Calu3 (cell line): ENCODE measurements at places on chromosomes 11 and 22. TPM values are rescaled to one million over a fixed set of nuclear protein-coding genes. Genes with fewer than 3 reads are reported as not detected.

- peaks cover 14% of the 10 kb centered on the region for H3K4me1 ChIP-seq
- H3K36me3 ChIP-seq, result no peaks in the 10 kb centered on the region
- H3K27ac ChIP-seq, result no peak overlapping the region
- H3K27me3 ChIP-seq, result peaks cover 27% of the 10 kb centered on the region
These were observed 35.5 kb upstream of the OLFML1 start for GRCh38 chr11:7449841-7450214.

Gene ARHGAP32
- 40.1 and 46.0 TPM in 2 replicates for total RNA-seq

Gene SEC14L6
- 0.26 and 0.47 TPM in 2 replicates for total RNA-seq

Gene CBX6
- 140 and 152 TPM in 2 replicates for total RNA-seq

Gene TRIM6
- total RNA-seq, result 0.80 and 2.8 TPM in 2 replicates

GRCh38 chr11:119676461-119677020, 52.5 kb downstream of the NECTIN1 start:
- no peak overlapping the region for H3K27ac ChIP-seq
- no peak for DNase-seq

DNA sequence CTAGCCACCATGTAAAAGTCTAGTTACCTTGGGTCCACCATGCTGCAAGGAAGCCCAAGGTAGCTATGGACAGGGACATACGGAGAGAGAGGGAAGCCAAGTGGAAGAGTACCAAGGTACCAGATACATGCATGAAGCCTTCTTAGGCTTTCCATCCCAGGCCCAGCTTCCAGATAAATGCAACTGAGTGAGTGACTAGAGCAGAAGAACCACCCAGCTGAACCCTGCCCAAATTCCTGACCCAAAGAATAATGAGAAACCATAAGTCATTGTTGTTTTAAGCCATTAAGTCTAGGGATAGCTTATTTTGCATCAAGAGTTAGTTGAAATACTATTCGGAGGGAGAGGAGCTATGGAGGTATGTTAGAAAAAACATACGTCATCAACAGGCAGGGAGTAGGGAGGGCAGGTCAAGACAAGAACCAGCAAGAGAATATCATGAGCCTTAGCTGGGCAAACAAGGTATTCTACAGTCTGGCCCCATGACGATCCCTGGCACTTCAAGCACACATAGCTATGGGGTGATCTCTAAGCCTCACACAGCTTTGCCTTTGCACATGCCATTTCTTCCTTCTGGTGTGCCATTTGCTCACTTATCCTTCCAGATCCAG, 36.5 kb upstream of the APLNR start:
- DNase-seq, result no peak
- no peaks in the 10 kb centered on the region for H3K27me3 ChIP-seq
- peaks cover 31% of the 10 kb centered on the region for H3K4me1 ChIP-seq
- H3K27ac ChIP-seq, result no peak overlapping the region
- peaks cover 11% of the 10 kb centered on the region for H3K36me3 ChIP-seq

DNA sequence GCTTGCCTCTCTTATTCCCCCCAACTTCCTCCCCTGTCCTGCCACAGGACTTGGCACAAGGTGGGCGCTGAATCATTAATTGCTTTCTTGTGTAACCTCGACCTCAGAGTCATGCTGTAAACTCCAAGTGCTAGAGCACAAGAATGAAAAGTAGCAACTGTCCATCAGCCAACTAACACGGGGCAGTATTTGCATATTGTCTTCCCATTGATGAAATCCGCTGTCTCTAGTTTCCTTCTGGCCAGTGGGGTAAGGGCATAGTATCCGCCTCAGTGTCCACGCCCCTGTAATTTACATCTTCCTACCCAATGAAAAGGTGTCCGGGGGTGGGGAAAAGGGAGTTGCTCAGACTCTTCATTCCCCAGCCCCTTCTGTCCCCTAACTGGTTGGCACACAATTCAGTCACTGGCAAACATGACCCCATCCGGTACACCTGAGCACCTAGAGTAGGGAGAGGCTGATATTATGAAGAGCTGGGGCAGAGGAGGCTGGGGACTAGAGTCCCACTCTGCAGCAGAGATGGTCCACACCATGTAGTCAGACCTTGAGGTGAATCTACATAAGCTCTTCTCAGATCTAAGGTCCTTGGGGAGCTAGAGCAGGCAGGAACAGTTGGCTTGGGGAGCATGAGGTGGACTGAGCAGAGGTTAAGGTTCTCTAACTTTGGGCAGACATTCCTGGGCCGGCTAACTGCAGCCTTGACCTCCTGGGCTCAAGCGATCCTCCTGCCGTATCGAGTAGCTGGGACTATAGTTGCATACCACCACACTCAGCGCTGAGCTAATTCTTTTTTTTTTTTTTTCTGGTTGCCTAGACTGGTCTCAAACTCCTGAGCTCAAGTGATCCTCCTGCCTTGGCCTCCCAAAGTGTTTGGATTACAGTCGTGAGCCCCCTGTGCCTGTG, 6.8 kb upstream of the GGA1 start:
- H3K4me1 ChIP-seq, result peaks cover 42% of the 10 kb centered on the region
- H3K27ac ChIP-seq, result peak overlapping the region; percentile 97
- peak; percentile 88 for DNase-seq
- H3K36me3 ChIP-seq, result peaks cover 16% of the 10 kb centered on the region

GRCh38 chr22:17897858-17898257, 123.6 kb upstream of the BID start:
- H3K4me1 ChIP-seq, result no peaks in the 10 kb centered on the region
- no peak for DNase-seq
- H3K27me3 ChIP-seq, result no peaks in the 10 kb centered on the region
- H3K4me3 ChIP-seq, result no peak overlapping the region
- H3K27ac ChIP-seq, result no peak overlapping the region

DNA sequence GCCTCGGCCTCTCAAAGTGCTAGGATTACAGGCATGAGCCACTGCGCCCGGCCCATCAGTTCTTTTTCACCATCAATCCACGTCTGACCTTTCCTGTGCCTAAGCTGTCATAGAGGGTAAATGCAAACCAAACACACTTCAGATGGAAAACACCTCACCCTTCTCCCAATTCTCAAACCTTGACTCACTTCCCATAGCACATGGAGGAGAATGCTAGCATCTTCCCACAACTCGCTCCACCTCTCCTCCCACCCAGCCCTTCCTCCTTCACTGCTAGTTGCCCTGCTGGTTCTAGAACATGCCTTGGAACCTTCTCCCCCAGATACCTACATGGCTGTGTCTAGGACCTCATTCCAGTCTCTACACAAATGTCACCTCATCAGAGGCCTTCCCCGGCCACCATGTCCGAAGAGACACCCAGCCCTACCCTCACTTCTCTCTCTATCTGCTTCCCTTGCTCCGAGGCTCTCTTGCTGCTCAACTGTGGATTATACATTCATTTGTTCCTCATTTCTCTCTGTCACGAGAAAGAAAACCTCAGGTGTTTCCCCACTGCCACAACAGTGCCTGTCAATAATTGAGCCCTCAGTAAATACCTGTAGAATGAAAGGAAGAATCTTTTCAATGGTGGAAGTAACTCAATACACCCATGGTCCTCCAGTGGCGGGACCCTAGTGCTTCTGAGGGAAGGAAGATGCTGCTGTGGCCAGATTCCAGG, 21.3 kb upstream of the NCF4 start:
- peaks cover 73% of the 10 kb centered on the region for H3K27me3 ChIP-seq
- no peaks in the 10 kb centered on the region for H3K36me3 ChIP-seq
- peaks cover 8% of the 10 kb centered on the region for H3K4me1 ChIP-seq
- H3K4me3 ChIP-seq, result no peak overlapping the region
- H3K27ac ChIP-seq, result no peak overlapping the region

GRCh38 chr11:24819006-24819405, 322.2 kb downstream of the LUZP2 start:
- no peak overlapping the region for H3K27ac ChIP-seq
- H3K36me3 ChIP-seq, result no peaks in the 10 kb centered on the region
- DNase-seq, result no peak
- H3K4me1 ChIP-seq, result peaks cover 9% of the 10 kb centered on the region

Gene ACP2
- total RNA-seq, result 23.5 and 30.6 TPM in 2 replicates
